ENCODE measurements at places on chromosomes 4 and X.

GRCh38 chr4:1460967-1461868, 55.0 kb upstream of the NKX1-1 start:
- DNase-seq, result no peak

GRCh38 chrX:10744007-10744406, 123.6 kb upstream of the MID1 start:
- no peak for DNase-seq

- no peak for DNase-seq
Measured at GRCh38 chrX:88135735-88136134, 611.3 kb upstream of the CPXCR1 start.

- no peak for DNase-seq
Measured at GRCh38 chr4:11019451-11020240, 335.1 kb upstream of the CLNK start.

DNA sequence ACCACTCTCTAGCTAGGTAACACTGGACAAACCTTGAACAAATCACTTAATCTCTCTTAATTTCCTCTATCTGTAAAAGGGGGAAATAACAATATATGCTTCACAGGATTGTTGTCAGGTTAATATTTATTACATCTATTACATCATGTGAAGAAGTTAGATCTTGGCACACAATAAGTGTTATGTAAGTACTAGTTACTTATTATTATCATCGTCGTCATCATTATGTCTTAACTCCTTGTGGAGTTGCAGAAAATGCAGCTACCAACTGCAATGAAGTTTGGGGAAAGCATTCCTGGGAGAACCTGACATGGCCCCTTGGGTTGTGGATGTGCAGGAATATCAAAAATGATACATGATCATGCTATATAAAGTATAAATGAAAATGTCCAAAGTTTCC, 4.8 kb upstream of the JCHAIN start:
- DNase-seq, result no peak

DNA sequence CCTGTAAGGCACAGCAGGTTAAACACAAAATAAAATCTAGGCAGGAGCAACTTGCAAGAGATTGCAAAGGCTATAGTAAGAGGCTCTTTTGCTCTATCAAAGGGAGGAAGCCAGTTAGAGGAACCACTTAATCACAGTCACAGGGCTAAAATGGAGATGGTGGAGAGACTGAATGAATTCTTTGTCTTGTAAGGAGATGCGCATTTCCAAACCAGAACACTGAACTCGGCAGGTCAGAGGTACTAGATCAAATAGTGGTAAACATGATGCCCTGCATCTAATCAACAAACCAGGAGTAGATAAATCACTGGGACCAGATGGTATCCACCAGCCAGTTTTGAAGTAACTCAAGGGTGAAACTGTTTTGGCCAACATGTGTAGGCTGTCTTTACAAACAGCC, 55.8 kb downstream of the GPC4 start:
- no peak for DNase-seq

- DNase-seq, result peak; percentile 43
Measured at GRCh38 chr4:77538574-77539157, 67.0 kb upstream of the CXCL13 start.

DNA sequence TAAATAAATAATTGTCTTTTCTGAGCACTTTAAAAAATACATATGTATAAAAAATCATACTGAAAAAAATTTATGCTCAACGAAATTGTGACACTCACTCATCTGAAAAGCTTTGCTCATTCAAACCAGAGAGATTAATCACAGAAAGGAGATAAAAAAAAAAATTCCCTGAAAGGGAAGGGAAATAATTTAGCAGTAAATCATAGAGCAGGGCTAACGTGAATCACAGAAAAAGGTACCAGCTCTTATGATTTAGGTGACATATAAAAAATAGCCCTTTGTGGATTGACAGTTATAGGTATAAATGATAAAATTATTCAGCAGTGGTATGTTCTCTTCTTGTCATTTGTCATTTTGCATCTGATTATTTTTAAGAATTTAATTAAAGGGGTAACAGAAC, 552.7 kb upstream of the TENM3 start:
- no peak for DNase-seq

DNA sequence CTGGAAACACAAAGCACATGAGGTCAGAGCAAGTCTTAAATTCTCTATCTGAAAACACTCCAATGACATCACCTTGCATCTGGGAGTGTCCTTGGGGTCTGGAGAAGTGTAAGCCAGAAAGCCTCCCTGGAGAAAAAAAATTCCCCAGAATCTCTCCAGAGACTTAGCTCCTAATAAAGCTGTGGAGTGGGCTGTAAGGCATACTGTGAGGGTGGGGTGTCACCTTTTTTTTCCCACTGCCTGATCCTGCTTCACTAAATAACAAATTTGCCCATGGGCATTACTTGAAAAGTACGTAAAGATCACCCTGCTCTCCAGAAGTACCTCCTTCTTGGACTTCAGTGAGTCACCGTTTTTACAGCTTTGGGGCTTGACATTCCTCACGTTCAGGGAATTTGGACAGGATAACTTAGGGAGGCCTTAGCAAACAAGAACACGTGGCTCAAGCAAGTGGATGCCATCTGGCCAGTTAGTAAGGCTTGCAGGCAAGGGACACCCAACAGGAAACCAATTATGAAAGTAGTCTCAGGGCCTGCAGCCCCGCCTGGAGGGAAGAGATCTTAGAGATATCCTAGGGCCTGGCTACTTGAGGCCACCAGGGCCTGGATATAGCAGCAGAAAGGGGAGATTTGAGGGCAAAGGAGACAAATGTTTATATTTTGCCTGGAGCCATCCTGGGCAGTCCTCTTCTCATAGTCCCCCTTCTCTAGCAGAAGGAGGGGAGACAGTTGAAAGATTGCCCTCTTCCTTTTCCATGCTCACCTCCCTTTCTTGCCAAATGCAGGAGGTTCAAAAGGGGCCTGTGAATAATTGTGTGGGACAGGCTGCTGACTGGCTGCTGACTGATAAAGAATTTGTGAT, 60.1 kb upstream of the PLAC1 start:
- peak; percentile 73 for DNase-seq

DNA sequence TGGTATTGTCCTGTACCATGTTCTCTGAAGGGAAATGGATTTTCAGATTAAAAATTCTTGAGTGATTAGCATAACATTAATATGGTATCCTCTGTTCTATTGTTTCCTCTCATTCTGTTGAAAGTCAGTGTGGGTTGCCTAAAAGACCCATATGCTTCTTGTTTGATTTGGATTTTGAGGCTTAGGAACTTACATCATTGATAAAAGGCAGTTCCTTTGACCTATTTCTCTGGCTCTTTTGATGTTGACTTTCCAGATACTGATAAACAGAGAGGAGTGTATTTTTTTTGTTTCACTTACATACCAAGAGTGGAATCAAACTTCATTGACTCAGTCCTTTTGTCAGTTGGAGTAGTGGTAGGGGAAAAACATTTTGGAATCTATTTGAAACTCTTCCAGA, 32.8 kb downstream of the TMEM144 start:
- DNase-seq, result no peak

DNA sequence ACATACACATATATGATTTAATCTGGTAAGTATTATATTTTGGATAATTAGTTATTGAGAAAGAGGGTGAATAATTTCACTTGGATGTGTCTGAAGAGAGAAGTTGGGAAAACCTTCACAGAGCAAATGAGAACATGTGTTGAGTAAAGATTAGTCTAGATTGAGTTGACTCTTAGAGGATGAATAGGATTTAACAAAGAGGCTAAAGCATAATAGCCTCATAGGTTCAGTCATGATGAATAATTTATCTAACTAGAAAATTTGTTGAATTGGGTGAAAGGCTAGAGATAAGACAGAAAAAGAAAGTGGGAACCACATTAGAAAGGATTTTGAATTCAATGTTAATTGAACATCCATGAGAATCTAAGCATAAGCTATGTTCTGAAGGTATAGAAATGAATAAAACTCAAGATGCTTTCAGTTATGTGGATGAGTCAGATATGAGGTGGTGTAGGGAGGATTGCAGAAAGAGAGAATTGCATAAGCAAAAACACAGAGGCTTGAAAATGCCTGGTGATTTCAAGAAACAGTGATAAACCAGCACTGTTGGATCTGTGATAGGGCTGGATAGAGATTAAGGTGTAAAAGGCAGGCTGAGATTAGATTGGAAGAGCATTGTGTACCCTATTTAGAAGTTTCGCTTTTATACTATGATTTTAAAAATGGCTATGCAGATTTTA, 207.6 kb upstream of the NR3C2 start:
- DNase-seq, result no peak

GRCh38 chr4:177271091-177271490, 38.6 kb upstream of the NEIL3 start:
- DNase-seq, result no peak

DNA sequence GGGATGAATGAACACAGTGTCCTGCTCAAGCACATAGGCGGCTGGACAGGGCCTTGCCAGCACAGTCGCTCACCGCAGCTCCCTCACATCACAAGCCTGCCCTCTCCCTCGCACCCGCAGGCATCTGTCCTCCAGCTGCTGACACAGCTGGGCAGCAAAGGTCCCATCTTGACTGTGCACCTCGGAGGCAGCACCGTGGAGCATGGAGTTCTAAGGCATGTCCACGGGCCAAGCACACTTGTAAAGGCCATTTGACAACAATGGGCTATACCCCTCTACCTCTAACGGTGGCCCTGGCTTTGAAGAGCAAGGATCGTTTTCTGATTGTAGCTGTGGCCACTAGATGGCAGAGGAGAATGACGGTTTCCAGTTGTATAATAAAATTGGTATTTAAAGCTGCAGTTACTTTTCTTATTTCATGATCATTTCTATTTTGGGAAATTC, 53.8 kb downstream of the APLN start:
- peak; percentile 17 for DNase-seq

DNA sequence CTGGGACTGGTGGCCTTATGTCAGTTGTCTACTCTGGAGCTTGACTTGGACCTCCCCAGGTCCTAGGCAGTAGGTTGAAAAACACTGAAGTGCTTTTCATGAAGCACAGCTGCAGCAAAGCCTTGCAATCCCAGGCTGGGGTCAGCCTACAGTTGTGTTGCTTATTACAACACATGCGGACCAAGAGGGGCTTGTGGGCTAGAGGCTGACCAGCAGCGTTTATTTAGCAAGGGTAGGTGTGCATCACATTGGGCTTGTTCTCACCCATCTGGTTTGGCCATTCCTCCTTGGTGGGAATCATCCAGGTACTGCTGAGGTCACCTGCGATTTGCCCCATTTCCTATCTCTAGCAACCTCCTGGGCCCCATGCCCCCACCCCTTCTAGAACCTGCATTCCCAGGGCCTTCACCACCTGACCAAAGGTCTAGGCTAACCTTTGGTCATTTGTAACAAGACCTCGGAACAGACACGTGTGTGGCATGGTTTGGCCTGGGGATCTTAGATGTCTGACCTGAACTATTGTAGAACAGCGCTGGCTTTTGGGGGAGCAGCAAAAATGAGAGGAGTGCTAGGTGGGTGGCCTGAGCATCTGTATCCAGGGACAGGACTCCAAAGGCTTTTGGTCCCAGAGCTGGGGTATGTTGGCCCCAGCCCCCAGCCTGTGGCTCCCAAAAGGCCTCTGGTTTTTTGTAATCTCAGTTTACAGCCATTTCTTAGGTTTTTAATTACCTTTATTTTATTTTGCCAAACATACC, 3.0 kb downstream of the RPL10 start:
- DNase-seq, result no peak

GRCh38 chr4:166366012-166366411, 493.0 kb downstream of the TLL1 start:
- DNase-seq, result no peak

- DNase-seq, result no peak
Measured at GRCh38 chrX:20410540-20410939, 143.8 kb upstream of the RPS6KA3 start.

GRCh38 chrX:124239911-124240310, 92.5 kb upstream of the TEX13D start:
- no peak for DNase-seq

GRCh38 chr4:30719454-30720020, 632 bp upstream of the PCDH7 start:
- DNase-seq, result no peak

DNA sequence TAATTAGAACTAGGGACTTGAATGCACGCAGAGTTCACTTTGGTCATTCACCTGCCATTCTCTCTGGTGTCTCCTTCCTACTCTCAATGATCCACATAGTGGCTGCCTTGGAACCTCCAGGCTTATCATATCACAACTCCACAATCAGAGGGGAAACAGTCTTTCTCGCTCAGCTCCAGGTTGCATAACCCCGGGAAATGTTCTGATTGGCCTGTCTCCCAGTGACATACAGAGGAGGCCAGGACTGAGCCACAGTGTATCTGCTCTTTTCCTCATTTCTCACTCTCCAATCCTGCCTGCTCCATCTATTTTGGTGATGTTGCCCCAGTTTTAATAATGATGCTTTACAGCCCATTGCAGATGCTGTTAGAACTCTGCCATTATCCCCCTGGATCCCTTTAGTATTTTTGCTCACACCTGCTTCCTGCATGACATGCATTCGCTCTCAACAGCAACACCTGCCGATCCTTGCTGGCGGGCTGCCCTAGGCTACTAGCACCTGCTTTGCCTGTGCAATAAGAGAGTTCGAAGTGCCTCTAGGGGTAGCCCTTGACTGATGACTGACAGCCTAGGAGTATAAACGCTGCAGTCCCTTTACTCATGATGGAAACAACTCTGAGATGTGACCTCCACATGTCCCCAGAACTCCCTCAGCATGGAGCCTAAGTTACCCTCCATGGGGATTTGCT, 211.3 kb upstream of the RPS6KA3 start:
- DNase-seq, result no peak

DNA sequence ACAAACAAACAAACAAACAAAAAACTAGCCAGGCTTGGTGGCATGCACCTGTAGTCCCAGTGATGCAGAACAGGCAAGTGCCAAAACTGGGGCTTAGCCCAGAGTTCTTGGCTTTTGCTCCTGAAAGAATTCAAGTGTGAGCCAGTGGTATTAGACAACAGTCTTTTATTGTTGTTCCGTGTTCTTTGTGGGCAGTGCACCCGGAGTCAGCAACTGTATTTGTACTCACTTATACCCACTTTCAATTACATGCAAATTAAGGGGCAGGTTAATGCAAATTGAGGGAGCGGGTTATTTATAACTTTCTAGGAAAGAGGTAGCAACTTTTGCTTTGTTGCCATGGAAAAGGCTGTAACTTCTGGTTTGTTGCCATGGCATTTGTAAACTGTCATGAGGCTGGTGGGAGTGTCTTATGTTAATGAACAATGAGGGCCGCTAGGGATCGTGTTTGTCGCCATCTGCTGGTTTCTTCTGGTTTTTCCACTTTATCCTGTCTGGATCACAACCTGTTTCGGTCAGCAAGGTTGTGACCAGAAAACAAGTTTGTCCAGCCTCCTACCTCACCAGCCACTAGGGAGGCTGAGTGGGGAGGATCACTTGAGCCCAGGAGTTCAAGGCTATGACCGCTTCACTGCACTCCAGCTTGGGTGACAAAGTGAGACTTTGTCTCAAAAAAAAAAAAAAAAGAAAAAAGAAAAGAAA, 88.8 kb upstream of the ESX1 start:
- peak; percentile 67 for DNase-seq

GRCh38 chr4:95546221-95546620, 2.6 kb downstream of the UNC5C start:
- no peak for DNase-seq

GRCh38 chr4:73603271-73603710, 16.9 kb downstream of the RASSF6 start:
- DNase-seq, result no peak
